ENCODE measurements at places on chromosomes 13 and 19.

- DNase-seq = no peak
These were observed 824.0 kb downstream of the PCDH9 start for GRCh38 chr13:66405908-66406802.

GRCh38 chr19:38684078-38684861, 36.8 kb downstream of the ACTN4 start:
- peak; percentile 23 for DNase-seq

DNA sequence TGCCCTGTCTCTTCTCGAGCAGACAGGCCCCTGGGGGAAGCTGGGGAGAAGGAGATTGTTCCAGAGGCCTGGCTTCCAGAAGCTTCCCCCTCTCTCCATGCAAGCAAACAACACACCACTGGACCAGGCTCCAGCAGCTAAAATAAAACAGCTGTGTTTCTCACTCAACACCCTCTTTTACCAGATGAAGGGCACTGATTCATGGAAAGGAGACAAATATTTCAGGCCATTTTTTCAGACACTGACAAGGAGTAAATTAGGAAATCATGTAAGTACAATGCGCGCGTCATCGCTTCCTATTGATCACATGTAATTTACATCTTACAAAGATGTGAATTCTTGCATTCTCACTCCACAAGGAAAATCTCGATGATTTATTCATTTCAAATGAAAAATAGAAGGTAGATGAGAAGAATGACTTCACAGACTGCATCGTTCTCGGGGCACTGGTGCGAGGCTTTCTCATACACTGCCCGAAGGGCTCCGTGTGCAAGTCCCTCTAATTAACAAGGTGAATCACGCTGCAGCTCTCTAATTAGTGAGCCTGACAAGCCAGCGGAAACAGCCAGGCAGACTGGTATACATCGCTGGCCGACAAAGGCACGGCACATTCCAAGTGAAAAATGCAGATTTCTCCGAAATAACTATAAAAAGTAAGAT, 153.6 kb downstream of the KCTD15 start:
- no peak for DNase-seq

DNA sequence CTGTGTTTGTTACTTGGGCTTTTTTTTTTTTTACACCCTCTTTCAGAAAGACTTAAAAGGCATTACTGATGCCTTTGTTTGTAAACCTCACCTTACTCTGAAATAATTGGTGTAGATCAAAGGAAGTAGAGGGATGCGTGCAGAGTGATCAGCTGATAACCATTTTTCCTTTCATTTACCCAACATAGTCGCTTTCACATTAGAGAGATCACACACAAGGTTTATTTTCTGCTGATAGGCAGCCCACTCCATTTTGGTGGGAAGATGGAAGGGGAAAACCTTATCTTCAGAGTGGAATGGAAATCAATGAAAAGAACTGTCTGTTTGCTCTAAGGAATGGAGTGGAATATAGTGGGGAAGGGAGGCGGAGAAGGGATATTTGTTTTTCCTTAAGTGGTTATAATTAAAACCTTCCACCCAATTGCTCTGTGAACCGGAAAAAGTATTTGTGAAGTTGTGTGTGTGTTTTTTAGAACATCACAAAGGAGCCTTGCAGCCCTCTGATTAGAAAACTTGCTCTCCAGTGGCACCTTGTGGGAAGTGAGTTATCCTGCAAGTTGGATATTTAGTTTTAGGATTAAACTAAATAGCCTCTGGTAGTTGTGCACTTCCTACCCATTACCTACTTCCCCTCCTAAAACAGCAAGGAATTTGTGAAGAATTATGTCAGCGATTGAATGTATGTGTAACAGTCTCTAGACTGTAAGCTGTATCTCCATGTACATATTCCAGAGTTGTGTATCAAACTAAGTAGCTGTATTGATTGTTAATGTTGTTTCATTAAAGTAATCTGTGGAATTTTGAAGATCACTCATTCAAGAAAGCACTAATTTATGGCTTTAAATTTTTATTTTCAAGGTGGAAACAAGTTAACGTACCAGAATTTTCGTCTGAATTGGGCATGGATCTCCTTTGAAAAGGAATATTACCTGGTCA, 76.8 kb downstream of the FREM2 start:
- no peak for DNase-seq

DNA sequence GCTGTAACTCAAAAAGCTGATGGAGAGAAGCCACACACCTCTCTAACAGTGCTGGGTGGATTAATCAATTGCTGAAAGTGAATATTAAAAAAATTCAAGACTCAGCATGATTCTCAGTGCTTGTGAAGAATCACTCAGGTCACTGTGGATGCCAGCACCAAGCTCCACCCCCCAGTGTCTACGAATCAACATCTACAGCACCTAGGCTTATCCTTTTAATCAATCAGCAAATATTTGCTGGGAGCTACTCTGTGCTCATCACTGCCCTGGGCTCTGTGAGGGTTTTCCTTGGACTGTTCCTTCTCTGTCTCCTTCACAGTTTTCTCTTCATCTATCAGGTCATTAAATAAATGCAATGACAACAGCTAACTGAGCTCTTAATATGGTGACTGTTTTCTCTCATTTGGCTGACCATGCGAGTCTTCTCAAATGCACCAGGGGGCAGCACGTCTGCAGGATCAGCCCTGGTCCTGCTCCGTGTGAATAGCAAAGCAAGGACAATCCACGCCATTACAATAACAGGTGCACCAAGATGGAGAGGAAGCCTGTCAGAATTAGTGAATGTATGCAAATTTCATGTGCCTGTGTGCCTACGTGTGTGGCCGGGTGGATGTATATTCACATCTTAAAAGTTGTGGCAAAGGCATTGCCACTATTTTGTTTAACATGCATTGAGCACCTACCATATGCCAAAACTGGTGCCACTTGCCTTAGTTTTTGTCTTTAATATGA, 14.6 kb upstream of the C13orf42 start:
- peak; percentile 38 for DNase-seq

DNA sequence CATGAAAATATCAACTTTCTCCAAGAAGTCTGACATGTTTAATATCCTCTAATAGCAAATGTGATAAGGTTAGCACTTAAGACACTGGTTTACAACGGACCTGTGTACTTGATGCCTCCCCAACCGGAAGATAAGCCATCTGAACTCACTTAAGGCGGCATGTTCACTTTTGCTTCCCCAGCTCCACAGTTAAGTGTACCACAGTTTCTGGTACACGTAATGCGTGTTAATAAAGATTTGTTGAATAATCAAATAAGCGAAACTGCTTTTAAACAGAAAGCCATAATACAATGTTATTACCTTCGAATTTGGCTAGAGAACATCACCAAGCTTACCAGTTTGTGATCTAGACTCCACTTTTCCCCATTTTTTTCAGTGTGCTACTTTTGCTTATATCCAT, 1.4 kb upstream of the PAN3 start:
- DNase-seq = no peak
